ENCODE measurements at places on chromosomes 5 and 9.

GRCh38 chr9:137812356-137813023, 65.1 kb upstream of the CACNA1B start:
- DNase-seq, result no peak

- DNase-seq, result no peak
Observed at GRCh38 chr9:93828331-93829097, 126.6 kb downstream of the BARX1 start.

- DNase-seq, result no peak
Observed at GRCh38 chr9:113995963-113996362, 82.1 kb downstream of the AMBP start.

DNA sequence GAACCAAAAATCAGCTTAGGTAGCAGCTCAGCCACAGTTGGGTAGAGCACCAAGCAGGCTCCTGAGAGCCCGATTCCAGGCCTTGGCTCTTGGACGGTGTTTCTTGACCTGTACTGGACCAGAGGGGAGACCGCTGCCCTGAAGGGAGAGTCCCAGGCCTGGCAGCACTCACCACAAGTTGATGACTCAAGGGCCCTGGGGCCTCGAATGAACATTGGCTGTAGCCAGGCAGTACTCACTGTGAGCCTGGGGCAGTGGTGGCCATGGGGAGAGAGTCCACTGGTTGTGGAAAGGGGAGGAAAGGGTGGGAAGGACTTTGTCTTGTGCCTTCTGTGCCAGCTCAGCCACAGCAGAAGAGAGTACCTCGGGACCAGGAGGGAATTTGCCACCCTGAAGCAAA, 166.1 kb downstream of the EDIL3 start:
- peak; percentile 22 for DNase-seq

GRCh38 chr9:33446240-33446945, 1.0 kb downstream of the AQP3 start:
- DNase-seq, result no peak

- no peak for DNase-seq
Observed at GRCh38 chr9:13151489-13151888, 128.0 kb downstream of the MPDZ start.

GRCh38 chr5:760363-761058, 24.0 kb downstream of the ZDHHC11B start:
- no peak for DNase-seq

DNA sequence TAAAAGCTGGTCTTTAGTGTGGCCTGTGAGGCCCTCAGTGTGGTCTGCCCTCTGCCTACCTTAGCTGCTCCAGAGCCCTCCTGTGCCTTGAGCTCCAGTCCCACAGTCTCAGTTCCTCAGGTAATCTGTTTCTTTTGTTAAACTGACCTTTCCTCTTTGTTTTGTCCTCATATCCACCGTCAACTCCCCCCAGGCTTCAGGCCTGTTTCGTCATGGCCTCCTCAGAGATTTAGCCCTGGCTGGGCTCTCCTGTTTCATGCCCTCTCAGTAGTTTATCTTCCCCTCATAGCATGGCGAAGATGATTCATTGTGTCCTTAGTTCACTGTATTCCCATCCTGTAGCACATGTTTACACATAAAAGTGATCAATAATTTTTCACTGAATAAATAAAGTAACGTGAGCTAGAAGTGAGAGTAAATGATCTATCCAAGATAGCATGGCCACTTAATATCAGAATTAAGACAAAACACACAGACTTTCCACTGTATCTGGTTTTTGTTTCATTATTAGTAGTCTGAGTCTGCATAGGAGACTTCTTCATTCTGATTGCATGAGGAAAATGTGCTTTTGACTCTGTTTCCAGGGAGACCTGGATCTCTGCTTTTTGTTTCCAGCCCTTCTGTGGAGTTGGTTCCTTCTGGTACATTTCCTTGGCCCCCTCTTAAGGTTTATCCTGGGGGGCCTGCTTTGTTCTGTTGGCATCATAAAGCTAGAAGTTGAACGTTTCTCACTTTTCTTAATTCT, 70.5 kb downstream of the SNX24 start:
- no peak for DNase-seq

Measured in epithelial cell of esophagus (primary cell).